ENCODE measurements at places on chromosomes 5 and 9.

DNA sequence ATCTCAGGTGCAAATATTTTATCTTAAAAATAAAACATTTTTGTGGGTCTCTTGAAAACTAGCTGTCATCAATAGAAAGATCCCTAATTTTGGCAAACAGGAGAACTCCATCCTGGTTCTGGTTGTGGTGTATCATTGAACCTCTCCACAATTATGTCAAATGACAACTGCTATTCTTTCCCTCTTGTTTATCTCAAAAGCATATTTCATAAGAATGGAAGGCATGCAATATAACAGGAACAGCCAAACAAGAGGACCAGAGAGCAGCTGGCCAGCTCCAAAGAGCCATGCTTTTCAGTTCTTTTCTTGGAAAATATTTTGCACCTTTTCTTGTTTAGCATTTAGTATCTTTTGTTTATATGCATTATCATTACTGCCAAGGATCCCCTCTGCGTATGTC lies 125.4 kb downstream of the ADAMTS6 start:
- DNase-seq, result no peak

- no peak for DNase-seq
Observed at GRCh38 chr9:6764950-6765349, 7.2 kb downstream of the KDM4C start.

DNA sequence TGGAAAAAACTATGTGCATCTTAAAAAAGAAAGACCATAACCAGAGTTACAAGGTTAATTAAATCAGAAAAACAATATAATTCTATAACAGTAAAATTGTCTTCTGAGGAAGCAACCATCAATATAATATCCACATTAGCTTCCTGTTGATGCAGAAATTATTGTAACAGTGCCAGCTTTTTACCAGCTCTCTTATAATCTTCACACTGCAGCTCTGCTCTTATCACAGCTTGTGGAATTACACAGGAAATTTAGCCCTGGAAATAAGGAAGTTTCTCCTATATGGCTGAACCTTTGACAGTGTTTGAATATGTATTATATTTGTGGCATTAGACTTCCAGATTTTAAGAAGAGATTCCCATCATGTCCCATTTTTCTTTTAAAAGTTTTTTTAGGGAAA lies 49.1 kb upstream of the TEK start:
- DNase-seq, result no peak

- no peak for DNase-seq
Observed at GRCh38 chr5:53601570-53601969, 41.1 kb downstream of the NDUFS4 start.

- DNase-seq, result no peak
Observed at GRCh38 chr9:131598121-131598520, 52.8 kb downstream of the PRRT1B start.

GRCh38 chr5:68287976-68288706 lies 72.6 kb downstream of the PIK3R1 start:
- peak; percentile 69 for DNase-seq

GRCh38 chr5:43425983-43426382 lies 13.8 kb upstream of the CCL28 start:
- DNase-seq, result no peak

DNA sequence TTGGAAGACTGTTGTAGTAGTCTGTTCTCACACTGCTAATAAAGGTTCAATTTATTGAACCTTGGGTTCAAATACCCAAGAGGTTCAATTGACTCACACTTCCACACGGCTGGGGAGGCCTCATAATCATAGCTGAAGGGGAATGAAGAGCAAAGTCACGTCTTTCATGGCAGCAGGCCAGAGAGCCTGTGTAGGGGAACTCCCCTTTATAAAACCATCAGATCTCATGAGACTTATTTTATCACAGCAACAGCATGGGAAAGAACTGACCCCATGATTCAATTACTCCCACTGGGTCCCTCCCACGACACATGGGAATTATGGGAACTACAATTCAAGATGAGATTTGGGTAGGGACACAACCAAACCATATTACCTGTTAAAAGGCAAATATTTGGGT lies 268.2 kb downstream of the TMEM167A start:
- DNase-seq, result no peak

DNA sequence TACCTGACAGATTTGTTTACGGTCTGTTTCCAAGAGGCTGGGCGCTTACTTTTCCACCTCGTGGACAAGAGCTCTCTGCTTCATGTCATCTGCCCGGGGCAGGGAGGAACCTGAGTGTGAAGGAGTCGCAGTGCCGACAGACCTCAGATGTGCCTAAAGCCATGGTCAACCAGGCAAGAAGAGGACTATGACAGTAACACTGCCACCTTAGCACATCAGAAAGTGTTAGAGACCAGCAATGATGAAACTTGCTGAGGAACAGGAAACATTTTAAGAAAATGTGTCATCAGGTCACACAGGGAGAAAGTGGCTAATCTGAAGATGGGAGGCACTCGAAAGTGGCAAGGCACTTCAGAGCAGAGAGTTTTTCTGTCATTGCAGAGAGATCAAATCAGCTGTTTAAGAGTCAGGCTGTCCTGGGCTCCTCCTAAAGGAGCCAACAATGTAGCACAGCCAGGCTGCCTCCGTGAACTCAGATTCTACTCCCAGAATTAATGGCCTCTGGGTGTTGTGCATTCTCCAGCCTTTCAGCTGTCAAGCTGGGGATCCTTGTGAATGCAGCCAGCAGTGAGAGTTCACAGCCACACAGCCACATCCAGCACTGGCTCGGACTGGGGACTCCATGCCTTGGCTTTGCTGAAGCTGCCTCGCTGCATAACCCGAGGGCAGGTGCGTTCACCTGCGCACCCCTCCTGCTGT lies 94.6 kb downstream of the RAPGEF1 start:
- peak; percentile 64 for DNase-seq

- no peak for DNase-seq
Observed at GRCh38 chr9:94961870-94962269, 235.4 kb downstream of the AOPEP start.

Data from immature natural killer cell (primary cell).